ENCODE measurements at places on chromosomes 5 and 9.

DNA sequence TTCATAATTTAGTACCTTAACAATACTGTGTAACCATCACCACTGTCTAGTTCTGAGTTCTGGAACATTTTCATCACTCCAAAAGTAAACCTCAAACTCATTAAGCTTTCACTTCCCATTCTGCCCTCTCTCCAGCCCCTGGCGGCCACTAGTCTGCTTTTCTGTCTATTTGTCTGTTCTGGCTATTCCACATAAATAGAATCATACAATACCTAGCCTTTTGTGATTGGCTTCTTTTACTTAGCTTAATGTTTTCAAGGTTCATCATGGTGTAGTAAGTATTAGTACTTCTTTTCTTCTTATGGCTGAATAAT lies 138.7 kb downstream of the RAPGEF6 start:
- DNase-seq, result peak; percentile 25

GRCh38 chr5:145948921-145949320 lies 12.5 kb downstream of the SH3RF2 start:
- no peak for DNase-seq

DNA sequence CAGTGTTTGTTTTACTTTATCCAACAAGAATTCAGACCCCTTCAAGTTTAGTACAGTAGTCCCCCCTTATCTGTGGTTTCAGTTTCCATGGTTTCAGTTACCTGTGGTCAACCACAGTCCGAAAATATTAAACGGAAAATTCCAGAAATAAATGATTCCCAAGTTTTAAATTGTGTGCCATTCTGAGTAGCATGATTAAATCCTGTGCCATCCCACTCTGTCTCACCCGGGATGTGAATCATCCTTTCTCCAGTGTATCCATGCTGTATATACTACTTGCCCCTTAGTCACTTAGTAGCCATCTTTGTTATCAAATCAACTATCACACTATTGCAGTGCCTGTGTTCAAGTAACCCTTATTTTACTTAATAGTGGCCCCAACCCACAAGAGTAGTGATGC lies 153.8 kb upstream of the RASA1 start:
- no peak for DNase-seq

- DNase-seq, result no peak
Measured at GRCh38 chr9:124813501-124814163, 36.7 kb downstream of the OLFML2A start.

- DNase-seq, result no peak
Measured at GRCh38 chr9:95008151-95008771, 281.8 kb downstream of the AOPEP start.

DNA sequence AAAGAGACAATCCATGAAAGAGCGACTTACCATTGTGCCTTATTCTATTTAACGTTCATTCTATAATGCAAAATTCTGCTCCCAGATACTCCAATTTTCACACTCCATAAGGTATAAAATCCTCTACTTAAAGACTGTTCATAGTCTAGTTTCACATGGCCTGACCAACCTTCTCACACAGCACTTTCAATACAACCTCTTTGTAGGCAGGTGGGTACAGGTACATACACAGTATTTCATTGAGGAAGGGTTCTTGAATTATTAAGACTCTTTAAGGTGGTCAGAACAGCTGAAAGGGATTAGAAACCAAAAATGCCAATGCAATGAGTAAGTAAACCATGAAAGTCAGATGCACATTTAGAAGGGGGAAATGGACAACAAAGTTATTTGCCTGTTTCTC lies 352.0 kb downstream of the PARP8 start:
- DNase-seq, result no peak

- no peak for DNase-seq
Measured at GRCh38 chr5:53987101-53987500, 323.3 kb downstream of the ARL15 start.

Data from Ammon's horn (tissue), 1 donor.